Effector memory CD8-positive, alpha-beta T cell (primary cell): ENCODE measurements at places on chromosomes 1 and 21.

DNA sequence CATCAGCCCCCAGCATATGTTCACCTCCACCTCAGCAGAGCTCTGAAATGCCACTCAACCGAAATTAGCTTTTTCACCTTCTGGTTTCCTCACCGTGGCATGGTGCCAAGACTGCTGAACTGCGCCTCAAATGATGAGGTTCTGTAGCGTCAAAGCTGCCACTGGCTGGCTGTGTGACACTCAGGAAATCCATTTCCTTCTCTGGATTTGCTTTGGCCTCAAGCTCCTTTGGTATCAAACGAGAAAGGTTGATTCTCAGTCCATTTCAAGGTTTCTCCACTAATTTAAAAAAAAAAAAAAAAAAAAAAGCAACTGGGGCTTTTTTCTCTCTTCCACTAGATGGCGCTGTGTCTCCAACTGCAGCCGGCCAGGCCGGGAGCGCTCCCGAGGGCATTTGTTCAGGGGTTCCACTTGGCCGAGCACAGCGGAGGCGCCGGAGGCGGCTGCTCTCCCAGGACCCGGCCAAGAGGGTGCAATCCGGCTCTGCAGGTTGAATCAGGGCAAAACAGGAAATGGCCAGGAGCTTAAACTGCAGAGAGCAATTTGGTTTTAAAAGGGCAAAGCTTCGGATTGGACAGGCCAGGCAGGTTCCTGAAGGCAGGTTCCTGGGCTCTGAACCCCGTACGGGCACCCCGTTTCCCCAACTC is 26.5 kb upstream of the PLA2G2C start:
- DNase-seq = peak; percentile 45

DNA sequence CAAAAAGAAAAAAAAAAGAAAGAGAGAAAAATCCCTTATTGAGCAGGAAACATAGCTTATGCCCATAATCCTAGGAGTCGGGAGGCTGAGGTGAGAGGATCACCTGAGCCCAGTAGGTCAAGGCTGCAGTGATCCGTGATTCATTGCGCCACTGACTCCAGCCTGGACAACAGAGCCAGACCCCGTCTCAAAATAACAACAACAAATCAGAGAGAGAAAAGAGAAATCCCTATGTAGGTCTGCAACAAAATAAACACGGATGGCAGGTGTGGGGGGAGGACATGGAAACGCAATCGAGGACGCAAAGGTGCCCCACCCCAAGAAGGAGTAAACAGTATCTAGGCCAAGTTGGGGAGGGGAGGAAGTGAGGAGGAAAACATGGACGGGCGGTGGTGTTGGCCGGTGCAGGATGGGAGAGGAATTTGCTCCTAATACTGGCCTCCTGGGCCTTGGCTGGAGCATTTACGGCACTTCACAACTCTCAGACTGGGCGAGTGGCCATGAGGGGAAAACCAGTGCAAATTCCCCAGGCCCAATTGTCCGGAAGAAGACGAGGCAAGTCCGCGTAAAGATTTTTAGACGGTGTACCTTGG is 609 bp upstream of the CHTOP start:
- DNase-seq = no peak

DNA sequence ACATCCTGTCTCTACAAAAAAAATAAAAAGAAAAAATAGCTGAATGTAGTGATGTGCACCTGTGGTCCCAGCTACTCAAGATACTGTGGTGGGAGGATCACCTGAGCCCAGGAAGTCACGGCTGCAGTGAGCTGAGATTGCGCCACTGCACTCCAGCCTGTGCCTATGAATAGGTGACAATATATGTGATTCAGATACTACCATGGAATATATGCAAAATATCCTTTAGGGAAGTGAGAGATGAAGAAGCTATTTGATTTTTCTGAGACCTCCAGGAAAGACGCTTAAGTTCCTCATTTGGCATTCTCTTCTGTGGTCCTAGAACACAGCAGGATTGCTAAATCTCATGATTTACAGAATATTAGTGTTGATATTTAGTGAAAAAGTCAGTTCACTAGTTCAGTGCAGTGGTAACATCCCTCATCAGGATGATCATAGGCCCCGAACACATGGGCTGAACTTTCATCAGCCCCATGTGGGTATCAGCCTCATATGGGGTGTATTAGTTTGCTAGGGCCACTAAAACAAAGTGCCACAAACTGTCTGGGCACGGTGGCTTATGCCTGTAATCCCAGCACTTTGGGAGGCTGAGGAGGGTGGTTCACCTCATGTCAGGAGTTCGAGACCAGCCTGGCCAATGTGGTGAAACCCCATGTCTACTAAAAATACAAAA is 6.0 kb upstream of the VASH2 start:
- DNase-seq = no peak

DNA sequence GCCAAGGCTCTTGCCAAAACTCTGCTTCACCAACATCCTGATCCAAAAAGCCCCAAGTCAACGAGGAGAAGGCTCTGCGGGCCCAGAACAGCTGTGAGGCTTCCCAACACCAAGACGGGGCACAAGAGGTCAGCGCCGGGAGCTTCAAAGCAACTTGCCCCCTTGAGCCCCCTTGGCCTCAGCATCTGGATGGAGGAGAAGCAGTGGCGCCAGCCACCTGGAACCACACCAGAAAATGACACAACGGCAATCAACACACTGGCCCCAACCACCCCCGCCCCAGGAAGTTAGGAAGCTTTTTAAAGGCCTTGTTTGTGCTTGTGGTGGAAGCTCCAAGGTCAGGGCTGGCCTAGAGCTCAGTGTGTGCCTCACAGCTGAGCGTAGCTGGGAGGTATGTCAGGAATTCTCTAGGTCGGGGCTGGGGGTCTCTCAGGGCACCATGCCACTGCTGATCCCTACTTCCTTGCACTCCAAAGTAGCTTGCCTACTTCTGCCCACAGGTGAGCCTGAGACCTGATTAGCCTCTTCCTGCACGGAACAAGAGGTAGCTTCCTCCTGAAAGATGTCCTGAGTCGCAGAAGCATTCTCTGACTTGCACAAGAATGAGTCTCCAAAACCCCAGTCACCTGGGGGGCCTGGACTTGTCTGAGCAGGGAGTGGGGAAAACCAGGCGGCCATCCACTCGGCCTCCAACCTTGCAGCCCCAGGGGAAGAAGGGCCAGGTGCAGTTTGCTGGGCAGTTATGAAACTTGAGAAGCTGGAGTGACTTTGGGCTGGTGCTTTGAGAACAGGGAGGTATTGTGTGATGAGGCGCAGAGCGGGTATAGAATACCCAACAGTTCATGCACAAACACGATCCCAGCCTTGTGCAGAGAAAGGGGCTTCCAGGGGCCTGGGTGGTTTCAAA is 9.7 kb upstream of the SRP9 start:
- no peak for DNase-seq

- no peak for DNase-seq
Observed at GRCh38 chr1:108595507-108595906, 35.6 kb downstream of the EEIG2 start.

GRCh38 chr1:185279571-185279970 is 37.5 kb downstream of the IVNS1ABP start:
- no peak for DNase-seq

- no peak for DNase-seq
Observed at GRCh38 chr1:219446288-219446687, 166.6 kb downstream of the ZC3H11B start.

GRCh38 chr21:35222021-35222420 is 172.9 kb upstream of the RUNX1 start:
- no peak for DNase-seq

GRCh38 chr1:67348586-67349252 is 41.0 kb downstream of the IL12RB2 start:
- no peak for DNase-seq

DNA sequence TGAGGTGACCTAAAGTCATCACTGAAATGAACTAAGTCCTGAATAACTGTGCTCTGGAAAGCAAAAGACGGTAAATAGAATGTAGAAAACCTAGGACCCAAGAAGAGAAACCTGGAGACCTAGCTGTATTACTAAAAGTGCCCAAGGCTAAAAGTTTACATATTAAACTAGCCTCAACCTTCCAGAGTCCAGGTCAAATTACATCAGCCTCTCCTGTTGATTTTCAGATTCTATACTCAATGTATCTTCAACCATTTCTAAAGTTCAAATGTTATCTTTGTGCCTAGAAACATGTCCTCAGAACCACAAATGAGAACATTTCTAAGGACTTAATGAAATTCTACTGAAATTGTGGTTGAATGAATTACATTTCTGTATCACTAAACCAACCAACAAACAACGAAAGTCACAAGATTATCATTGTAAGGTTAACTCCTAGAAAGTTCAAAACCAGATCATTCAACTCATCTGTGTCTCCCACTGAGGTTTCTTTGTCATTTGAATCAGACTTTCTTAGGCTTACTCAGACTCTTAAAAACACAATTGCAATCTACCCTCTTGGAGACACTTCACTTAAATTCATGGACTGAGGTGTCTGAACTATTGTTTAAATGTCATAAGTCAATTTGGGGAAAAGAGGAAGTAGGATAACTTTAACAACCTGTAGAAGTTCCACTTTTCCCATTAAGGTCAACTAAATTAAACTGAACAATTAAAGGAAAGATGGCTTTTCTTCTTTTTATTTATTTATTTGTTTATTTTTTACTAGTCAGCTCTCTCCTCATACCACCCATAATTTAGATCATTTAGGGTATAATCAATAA is 207.7 kb downstream of the BARHL2 start:
- DNase-seq = no peak

GRCh38 chr1:10751561-10752085 is 44.8 kb downstream of the CASZ1 start:
- no peak for DNase-seq

DNA sequence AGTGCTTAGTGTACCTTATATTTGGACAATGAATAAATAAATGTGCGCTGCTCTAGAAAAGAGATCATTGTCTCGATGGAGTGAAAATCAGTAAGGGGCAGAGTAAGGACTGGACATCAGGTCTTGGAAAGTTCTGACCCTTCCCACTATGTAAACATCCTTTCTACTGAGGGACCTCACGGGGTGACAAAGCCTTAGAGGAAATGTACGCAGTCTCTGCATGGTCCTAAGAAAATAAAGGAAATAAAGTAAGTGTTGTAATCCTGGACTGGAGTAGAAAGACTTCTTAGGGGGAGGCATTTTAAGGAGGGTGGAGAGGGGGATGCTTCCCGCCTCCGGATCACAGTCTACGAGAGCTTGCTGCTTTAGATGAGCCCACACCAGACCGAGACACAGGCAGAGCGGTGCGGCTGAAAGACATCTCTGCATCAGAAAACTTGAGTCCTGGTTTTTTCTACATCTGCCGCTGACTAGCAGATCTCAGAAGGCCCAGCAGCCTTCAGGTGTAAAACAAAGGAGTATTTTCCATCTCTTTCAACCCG is 22.3 kb upstream of the GPR137B start:
- DNase-seq = no peak

DNA sequence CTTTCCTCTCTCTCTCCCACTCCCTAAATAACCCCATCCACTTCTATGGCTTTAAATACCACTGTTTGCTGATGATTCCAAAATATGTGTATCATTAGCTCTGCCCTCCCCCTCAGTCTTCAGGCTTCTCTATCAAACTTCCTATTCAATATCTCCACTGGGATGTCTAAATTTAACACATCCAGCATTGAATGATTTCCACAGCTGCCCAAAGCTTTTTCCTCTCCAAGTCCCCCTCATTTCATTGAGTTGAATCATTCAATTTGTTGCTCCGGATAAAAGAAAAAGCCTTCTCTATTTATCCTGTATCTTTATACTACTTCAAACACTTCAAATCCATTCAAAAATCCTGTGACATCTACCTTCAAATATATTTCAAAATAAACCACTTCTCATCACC is 225.0 kb downstream of the SEC16B start:
- DNase-seq = no peak

- no peak for DNase-seq
Observed at GRCh38 chr1:177932123-177932522, 37.7 kb downstream of the SEC16B start.

- DNase-seq = no peak
Observed at GRCh38 chr1:217471403-217471802, 159.5 kb downstream of the GPATCH2 start.

DNA sequence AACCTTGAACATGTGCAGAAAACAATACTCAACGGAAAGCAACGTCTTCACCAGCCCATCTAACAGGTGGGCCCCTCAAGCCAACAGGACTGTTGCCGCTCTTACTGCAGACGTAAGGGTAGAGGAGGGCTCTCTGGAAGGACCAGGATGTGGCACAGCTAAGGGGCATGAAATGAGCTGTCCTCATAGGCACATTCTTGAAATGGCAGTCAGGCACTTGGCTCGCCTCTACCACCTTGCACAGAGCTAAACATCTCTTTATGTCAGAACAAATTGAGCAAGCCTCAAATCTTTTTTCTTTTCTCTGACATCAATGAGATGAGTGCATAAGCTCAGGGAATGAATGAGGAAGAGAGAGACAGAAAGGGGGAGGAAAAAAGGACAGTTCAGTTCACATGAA is 86.4 kb upstream of the ESRRG start:
- DNase-seq = no peak

- DNase-seq = no peak
Observed at GRCh38 chr21:34363733-34364132, at the start of gene KCNE2. Gene KCNE2 (plus strand): TSS chr21:34364006. CDS start chr21:34370479, 6,473 bp downstream.

- no peak for DNase-seq
Observed at GRCh38 chr1:10776190-10776905, 20.1 kb downstream of the CASZ1 start.

DNA sequence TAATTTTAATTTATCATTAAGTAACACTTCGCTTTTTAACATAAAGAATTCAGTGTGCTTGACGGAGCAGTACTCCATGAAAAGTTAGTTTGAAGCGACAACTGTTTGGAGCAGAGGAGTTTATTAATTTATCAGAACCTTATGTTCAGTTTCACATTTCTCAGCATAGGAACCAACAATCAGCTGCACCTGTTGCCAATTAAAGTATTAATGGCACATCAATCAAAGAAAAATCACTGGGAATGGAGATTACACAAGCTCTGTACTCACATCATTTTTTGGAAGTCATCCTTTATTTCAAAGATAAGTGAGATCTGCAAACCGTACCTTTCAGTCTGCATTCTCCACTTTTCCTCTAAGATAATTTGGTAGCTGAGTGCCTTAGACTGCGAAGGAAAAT is 344.6 kb downstream of the LMO4 start:
- DNase-seq = no peak

GRCh38 chr1:6491081-6491449 is 402 bp downstream of the PLEKHG5 start:
- no peak for DNase-seq

DNA sequence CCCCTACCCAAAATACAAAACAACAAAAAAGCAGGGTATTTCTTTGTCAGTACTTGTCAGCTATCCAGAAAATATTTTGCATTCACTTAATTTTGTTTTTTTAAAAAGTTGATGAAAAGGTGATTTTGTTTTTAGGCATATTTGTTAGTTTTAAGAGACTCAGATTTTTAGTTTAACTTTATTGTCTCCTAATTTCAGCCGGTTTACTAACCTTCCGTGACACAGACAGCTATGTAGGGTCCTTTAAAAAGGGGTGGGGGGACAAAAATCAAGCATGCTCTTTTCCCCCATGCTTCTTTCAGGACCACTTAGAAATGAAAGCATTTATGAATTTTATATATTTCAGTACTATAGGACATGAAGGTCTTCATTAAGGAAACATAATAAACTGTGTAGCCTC is 1.6 kb downstream of the PBX1 start:
- no peak for DNase-seq

GRCh38 chr1:36100376-36100775 is 11.7 kb downstream of the ADPRS start:
- DNase-seq = no peak

GRCh38 chr1:95072117-95072516 is 634 bp downstream of the ALG14 start:
- DNase-seq = no peak
